A549 treated with ZK216348 at 1 μM for 4 hours (cell line): ENCODE measurements at places on chromosomes 4 and X. TPM values are rescaled to one million over a fixed set of nuclear protein-coding genes. Genes with fewer than 3 reads are reported as not detected.

Gene CYP2U1
- 1.2 to 2.4 TPM (median 1.6 TPM) in 5 replicates for total RNA-seq

Gene TCEANC
- 0.40 to 1.1 TPM (median 0.82 TPM) in 5 replicates for total RNA-seq

Gene NHS
- total RNA-seq: 2.3 to 4.3 TPM (median 2.9 TPM) in 5 replicates

Gene FAM47B
- not detected in 5 replicates for total RNA-seq

Gene MGARP
- 0.58 to 1.1 TPM (median 0.68 TPM) in 5 replicates for total RNA-seq

Gene BEND2
- not detected in 5 replicates for total RNA-seq

Gene UGT2B11
- total RNA-seq: 0.06 to 0.17 TPM (median 0.09 TPM) in 3 of 5 replicates, not detected in the others

Gene ZIC3
- total RNA-seq: not detected in 5 replicates

Gene FIP1L1
- 30.7 to 52.6 TPM (median 32.9 TPM) in 5 replicates for total RNA-seq

Gene ADGRG2
- 6.9 to 10.2 TPM (median 8.5 TPM) in 5 replicates for total RNA-seq

Gene DMP1
- not detected in 5 replicates for total RNA-seq

Gene GUCY1B1
- 0.20 to 0.33 TPM (median 0.26 TPM) in 5 replicates for total RNA-seq

Gene TMEM150C
- total RNA-seq: 0.53 to 1.2 TPM (median 1.0 TPM) in 5 replicates

Gene COL4A6
- 13.2 to 17.1 TPM (median 15.8 TPM) in 5 replicates for total RNA-seq

Gene BMPR1B
- total RNA-seq: 4.9 to 7.7 TPM (median 6.4 TPM) in 5 replicates

Gene F8
- 3.7 to 4.5 TPM (median 4.3 TPM) in 5 replicates for total RNA-seq

Gene ARX
- total RNA-seq: 0.45 to 0.74 TPM (median 0.52 TPM) in 5 replicates
